ENCODE measurements at places on chromosomes 3 and 15.

DNA sequence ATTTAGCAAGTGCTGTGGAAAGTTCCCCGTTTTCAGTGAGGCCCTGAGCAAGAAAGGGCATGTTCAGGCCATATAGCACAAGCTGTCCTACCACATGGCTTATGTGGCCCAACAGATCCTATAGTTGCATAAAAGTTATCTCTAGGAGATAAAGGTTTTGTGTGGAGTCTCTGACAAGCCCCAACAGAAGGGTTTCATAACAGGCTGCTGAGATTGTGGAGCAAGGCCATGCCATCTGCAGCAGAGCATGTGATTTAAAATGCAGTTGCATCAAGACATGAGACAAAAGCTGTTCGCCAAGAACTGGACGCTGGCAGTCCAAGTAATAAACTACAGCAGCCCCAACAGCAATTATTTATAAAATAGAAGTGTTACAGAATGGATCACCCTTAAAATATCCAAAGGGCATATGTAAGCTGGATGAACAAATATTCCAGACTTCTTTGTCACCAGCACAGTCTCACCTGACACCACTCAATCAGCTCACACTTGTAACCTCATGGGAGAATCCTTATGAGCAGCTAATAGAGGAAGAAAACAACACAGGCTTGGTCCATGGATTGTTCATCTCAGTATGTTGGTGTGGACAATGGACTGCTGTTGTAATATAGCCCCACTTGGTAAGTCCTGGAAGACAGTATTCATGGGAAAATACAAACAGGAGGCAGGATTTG lies 14.4 kb upstream of the CLDN1 start:
- DNase-seq: no peak

- no peak for DNase-seq
Observed at GRCh38 chr3:30289324-30289723, 317.1 kb upstream of the TGFBR2 start.

- DNase-seq: no peak
Observed at GRCh38 chr3:63351159-63352007, 73.3 kb downstream of the SYNPR start.

- DNase-seq: no peak
Observed at GRCh38 chr3:172347895-172348679, 100.2 kb downstream of the GHSR start.

- DNase-seq: no peak
Observed at GRCh38 chr3:105853801-105854432, 14.9 kb downstream of the CBLB start.

DNA sequence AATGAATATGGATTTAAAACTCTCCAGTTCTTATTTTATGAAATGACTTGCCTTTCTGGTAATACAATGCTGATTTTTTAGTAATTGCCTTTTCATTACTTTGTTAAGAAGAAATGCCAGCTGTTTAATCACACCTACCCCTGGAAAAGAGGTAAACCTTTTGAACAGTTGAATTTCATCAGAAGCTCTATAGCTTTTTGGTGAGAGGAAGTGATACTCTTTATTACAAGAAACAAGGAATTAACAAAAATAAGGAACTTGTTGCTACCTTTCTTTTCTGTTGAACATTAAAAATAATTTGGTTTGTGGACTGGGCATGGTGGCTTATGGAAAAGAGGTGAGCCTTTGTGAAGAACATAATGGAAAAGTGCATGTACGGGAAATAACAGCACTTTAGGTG lies 19.7 kb downstream of the BLOC1S6 start:
- no peak for DNase-seq

DNA sequence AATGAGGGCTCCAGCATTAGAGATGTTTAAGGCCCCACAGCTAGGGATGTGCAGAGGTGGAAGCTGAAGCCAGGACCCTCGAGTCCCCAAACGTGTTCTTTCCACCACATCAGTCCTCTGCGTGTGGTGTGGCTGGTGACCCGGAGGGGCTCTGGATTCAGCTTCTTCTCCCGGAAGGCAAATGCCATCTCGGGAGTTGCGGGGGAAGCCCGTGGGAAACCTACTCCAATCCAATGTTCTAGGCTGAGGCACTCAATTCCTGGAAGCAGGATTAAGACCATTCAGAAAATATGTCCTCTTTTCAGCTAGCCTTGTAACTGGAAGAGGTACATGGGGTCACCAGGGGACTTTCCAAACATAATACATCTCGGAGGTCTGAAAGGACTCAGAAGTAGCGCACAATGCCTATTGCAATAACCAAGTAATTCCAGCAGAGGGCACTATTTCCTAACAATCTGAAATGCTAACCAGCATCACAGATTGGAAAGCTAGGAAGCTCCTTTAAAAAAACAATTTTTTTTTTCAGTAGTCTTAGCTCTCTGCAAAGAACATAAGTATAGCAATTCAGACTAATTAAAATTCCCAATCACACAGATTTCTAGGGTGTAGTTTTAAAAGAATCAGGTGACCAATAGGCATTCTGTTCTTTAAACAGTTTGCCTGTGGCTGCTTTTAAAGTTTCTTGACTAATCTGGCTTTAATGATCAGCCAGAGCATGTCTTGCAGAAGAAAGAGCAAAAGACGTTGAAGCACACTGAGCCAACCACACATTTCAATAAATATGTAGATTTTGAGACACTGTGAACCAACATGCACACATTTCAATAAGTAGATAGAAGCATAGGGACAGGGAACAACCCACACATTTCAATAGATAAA lies 36.1 kb downstream of the BNC1 start:
- no peak for DNase-seq

- DNase-seq: no peak
Observed at GRCh38 chr3:159805411-159805772, 183.2 kb upstream of the IL12A start.

DNA sequence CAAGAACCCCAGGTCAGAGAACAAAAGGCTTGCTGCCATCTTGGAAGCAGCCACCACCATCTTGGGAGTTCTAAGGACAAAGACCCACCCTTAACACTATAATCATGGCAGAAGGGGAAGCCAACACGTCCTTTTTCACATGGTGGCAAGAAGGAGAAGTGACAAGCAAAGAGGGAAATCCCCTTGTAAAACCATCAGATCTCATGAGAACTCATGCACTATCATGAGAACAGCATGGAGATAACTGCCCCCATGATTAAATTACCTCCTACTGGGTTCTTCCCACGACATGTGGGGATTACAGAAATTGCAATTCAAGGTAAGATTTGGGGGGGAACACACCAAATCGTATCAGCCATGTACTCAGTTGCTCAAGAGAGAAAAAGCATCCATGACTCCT lies 21.1 kb upstream of the GBE1 start:
- no peak for DNase-seq

- DNase-seq: no peak
Observed at GRCh38 chr3:98902351-98902740, 851 bp upstream of the DCBLD2 start.

GRCh38 chr15:89642106-89642505 lies 13.2 kb downstream of the KIF7 start:
- no peak for DNase-seq

DNA sequence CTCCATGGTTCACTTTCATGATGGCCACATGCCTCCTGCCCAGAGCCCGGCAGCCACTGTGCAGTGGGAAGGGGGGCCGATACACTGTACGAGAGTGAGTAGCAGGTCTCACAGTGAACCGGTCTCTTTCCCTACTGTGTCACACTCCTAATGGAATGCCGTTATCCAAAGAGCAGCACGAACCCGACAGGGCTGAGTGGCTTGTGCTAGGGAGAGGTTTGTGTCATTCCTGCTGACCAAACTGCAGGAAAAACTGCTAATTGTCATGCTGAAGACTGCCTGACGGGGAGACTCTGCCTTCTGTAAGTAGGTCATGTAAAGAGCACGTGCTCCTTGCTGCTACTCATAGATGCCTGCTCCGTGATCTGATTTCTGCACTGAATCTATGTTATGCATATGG lies 105.1 kb downstream of the ARPP21 start:
- no peak for DNase-seq

DNA sequence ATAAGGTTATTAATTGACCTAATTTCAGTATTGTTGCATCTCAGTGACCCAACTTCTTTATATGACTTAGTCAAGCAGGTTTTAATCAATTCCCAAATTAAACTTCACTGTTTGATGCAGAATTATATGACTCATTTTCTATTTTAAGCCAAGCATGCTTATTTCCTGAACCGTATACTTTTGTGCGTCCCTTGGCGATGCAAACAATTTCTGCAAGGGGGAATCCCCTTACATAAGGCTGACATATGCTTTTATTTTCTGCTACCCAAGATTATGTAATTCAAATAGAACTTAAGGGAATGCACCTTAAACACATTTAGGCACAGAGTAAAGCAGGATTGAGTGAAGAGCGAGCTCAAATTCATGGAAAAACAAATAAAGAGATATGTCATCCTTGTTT lies 303.9 kb downstream of the PDCD6IP start:
- DNase-seq: no peak

DNA sequence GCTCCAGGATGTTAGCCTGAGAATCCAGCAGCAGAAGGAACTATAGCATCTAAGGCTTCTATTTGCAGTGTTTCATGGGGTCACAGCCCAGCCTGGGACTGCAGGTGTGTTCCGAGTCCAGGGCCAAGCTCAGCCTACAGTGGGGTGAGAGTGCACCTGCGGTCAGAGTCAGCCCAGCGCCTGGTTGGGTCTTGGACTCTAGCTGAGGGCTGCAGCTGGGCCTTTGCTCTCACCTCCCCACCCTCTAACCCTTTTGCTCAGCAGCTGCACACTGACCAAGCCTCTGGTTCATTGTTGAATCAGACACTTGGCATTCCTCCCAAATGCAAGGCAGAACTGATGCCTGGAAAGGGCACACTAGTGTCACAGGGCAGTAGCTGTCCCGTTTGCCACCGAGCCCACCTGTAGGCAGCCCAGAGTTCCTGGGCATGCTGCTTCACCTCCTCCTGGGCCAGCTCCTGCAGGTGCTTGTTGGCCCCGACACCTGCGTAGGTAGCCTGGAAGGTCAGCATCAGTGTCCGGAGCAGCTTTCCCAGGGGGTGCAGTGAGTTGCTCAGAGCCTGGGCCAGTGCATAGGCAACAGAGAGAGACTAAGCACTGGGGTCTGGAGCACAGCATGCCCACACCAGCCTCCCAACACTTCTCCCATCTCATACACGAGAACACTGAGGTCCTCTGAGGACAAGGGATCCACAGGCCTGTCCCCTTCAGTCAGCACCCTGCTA lies 17.5 kb downstream of the ALS2CL start:
- DNase-seq: no peak

DNA sequence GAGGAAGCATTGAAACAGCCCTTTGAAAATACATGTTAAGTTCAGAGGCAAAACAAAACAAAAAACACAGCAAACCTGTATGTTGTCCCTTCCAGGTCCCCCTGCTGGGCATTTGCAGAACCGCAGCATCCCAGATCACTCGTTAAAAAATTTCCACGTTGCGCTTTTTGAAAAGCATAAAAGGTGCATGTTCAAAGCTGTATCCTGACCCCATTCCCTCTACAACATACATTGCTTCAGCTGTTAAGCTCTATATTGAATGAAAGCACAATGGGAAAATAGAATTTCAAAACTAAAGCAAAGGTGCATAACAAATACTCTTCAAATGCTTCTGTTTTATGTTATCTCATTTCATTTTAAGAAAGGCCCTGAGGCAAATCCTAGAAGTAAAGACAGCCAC lies 328.3 kb downstream of the THSD4 start:
- DNase-seq: no peak

DNA sequence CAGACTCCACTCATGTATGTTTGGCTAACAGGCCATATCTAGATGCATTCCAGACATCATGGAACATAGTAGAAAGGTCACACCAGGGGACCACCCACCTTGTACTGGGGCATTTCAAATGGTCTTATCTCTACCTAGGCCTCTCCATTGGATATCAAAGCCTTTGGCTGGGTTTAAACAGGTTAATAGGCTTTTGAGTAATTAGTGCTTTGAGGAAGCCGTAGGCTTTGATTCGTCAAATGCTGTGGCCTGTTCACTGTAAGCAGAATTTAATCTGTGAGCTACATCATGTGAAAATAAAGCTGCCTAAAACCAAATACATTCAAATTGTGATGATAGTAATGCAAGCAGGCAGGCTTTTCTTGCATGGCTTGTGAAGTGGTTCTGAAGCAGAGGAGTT lies 129.5 kb downstream of the ST8SIA2 start:
- no peak for DNase-seq

DNA sequence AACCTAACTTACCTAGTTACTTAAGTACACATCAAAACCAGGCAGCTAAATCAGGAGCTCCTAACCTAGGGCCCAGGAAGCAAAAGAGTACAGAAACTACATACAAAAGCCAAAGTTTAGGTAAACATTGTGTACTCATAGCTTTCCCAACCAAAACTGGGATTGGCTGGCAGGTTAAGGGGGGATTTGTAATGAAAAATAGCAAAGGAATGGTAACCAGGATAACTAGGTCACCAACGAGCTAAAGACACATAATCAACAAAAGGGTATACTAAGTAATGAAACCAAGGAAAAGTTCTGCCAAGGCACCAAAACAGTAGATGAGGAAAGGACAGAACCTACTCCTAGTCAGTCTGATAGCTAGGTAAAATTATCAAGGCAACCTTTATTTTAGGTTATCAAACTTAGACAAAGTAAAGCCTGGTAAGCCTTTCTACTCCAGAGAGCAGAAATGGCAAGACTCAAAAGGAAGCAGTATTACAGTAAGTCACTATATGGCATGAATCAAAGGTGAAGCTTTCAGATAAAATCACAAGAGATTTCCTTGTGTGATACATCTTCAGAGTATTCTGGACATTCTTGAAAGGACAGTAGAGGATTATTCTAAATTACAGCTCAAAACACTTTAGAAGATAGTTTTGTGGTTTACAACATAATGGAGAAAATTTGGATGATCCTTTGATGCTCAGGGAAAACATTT lies 10.2 kb downstream of the TRA2B start:
- DNase-seq: no peak

DNA sequence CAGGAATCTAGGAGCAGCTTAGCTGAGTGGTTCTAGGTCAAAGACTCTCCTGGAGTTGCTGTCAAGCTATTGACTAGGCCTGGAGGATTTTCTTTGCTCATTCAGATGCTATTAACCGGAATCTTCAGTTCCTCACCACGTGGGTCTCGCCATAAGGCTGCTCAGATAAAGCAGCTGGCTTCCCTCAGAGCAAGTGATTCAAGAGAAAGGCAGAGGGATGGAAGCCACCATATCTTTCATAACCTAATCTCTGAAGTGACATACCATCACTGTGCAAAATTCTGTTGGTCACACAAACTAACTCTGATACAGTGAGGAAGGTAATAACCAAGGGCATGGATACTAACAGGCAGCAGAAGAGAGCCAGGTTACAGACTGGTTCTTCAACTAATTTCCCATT lies 72.7 kb upstream of the FLNB start:
- DNase-seq: no peak
